HEK293T (cell line): ENCODE measurements at places on chromosomes 7 and 10.

DNA sequence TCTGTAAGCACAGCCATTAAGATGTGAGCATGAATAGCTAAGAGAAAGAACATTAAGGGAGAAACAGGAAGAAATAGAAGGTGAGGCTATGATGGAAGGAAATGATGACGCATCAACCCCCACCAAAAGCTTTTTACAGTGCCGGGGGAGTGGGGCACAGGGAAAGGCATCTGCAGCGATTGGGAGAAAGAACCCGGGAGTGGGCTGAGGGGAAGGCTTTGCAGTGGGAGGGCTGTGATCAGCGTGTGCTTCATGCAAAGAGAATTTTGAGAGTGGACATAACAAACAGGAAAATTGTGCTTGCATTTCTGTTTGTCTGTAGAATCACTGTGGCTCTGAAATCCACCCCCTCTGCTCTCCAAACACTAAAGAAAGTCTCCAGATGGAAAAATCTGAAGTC lies 250.8 kb downstream of the KCNMA1 start:
- no peak for DNase-seq

DNA sequence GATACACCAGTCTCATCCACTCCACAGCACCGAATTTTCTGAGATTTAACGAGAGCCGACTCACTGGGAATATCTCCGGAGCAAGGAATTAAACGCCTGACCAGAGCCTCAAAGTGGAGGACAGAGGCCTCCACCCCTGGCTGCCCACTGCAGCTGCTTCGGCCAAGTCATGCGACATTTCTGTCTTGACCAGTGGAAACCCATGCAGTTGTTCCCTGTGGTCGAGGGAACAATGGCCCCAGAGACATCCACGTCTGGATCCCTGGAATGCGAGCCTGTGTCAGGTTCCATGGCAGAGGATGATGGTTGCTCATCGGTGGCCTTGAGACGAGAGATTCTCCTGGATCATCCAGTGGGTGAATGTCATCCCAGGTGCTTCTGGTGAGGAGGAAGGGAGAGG lies 65.7 kb upstream of the INSIG1 start:
- DNase-seq: no peak

DNA sequence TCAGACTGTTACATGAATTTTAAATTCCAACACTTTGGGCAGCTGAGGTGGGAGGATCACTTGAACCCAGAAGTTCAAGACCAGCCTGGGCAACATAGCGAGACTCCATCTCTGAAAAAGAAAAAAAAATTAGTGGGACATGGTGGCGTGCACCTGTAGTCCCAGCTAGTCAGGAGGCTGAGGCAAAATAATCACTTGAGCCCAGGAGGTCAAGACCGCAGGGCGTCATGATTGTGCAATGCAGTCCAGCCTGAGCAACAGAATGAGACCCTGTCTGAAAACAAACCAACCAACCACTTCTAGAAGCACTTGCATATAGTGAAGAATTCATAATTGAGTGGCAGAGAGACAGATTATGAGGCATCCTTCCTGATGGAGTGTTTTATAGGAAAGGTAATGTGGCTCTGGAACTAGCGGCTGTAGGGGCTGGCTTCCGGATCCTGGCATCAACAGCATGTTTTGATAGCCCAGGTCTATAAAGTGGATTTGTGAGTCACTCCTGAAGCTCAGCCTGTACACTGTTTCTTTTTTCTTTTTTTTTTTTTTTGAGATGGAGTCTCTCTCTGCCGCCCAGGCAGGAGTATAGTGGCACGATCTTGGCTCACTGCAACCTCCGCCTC lies 40.3 kb upstream of the RSBN1L start:
- no peak for DNase-seq

DNA sequence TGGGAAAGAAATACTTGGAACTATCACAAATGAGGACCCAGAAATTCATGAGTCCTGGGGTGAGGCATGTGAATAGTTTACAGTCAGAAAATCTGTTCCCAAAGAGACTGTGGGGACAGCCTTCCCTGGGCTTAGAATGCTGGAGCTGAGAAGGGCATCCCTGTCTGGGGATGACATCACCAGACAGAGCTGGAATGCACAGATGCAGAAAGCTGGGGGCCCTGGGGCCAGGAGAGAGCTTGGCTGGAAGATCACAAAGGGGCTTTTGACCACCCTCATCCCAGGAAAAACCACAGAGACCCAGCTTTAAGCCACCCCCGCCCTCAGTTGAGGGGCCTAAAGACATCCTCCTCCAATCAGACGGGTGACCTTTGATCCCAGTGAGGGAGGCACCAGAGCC lies 264.5 kb downstream of the PLXNA4 start:
- DNase-seq: no peak

- no peak for DNase-seq
Measured at GRCh38 chr10:31693491-31693890, 235.1 kb downstream of the ARHGAP12 start.

- peak; percentile 41 for DNase-seq
Measured at GRCh38 chr7:39623732-39624441, 515 bp downstream of the RALA start.

DNA sequence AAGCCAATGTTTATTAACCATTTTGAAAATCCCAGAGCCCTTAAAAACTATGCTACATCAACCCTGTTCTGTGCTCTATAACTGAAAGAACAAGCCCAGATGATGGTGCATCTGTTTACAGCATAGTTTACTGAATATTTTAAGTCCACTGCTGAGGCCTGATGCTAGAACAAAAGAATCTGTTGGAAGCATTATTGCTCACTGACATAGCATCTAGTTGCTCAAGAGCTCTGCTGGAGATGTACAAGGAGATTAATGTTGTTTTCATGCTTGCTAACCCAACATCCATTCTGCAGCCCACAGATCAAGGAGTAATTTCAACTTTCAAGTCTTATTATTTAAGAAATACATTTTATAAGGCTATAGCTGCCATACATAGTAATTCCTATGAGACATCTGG lies 181.3 kb upstream of the FEZF1 start:
- DNase-seq: no peak

DNA sequence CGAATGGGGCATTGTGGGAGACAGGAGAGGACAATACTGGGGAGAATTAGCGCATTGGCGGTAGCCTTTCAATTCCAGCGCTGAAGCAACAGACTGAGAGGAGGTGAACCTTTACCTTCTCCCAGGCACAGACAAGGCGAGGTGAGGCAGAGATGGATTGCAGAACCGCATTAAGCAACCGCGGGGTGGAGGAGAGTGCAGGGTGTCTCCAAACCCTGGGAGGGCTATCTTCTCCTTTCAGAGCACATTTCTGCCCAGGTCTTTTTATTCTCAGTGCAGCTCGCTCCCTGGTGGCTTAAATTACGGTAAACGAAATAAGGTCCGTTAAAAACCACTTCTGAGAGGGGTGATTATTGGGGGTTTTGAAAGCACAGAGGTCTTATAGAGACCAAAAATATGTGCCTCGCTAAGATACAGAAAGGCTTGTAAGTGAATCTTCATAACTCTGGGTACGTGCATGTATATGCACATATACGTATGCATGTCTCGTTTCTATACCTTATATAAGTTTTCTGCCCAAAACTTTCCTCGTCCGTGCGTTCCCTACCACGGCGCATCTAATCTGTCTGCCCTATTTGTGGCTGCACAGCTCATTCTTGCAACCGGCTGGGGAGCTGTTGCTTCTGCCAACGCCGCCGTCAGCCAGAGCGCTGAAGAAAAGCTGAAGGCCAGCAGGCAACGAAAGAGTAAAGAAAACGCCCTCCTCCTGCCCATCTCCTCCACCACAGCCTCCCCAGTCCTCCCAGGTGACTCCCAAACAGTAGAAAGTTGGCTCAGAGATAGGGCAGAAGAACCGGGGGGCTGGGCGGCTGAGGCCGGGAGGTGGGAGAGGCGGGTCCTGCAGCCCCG lies 895 bp upstream of the ZNF804B start:
- peak; percentile 46 for DNase-seq

GRCh38 chr10:72263613-72264241 lies 10.0 kb upstream of the DDIT4 start:
- no peak for DNase-seq

- DNase-seq: peak; percentile 83
Measured at GRCh38 chr10:21278491-21279216, 246.8 kb downstream of the SKIDA1 start.

- DNase-seq: no peak
Measured at GRCh38 chr7:29196971-29197595, 2.5 kb downstream of the CHN2 start.

GRCh38 chr7:113404245-113404644 lies 285.9 kb upstream of the SMIM30 start:
- peak; percentile 46 for DNase-seq

DNA sequence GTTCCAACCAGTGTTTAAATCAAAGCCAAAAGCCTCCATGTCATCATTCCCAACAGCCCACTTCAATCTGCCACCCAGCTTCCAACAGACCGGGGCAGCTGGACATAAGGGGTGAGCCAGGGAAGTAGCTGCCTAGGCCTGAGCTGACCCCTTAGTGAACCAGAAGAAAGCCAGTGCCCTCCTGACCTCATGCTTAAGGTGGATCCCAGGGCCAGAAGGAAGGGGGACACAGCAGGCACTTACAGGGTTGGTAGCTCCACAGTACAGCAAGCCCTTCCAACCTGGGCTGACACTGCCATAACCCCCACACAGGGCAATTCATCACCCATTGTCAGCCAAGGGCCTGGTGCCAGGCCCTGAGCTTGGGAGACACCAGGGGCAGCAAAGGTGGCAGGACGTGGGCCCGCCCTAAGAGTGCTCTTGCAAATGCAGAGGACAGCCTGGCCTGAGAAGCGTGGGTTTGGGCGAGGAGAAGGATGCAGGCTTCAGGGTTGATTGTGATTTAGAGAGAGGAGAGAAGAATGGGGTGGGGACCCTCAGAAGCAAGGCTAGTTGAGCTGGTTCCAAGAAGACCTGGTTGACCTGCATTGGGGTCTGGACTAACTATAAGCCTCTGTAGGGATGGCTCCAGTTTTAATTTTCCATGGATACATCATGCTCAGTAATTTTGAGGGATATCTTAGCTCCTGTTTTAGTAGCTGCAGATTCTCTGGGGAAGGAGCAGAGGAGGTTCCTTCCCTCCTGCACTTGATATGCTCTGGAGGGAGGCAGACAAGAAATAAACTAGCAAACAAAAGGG lies 3.1 kb upstream of the CYP26A1 start:
- no peak for DNase-seq
